ENCODE measurements at places on chromosomes 16 and 17.

GRCh38 chr17:74961657-74962350 lies 10.8 kb downstream of the HID1 start:
- DNase-seq = peak; percentile 91

DNA sequence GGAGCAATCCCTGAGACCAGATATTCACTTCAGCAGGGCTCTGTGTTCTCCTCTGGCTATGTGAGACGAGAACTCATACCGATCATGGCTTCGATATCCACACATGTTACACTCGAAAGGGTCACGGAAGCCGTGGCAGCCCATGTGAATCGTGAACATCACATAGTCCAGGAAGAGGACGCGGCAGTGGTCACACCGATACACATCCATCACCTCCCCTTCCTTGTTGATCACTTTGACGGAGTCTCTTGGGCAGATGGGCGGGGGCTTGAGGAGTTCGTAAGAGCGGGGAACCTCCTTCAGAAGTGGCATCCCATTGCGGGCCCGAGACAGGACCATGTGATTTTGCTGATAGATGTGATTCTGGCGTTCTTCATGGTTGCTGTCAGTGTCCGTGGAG lies 28.0 kb downstream of the GRB7 start:
- no peak for DNase-seq

GRCh38 chr17:79977161-79977631 lies 58.5 kb downstream of the TBC1D16 start:
- DNase-seq = no peak

GRCh38 chr16:77375396-77375795 lies 59.4 kb downstream of the ADAMTS18 start:
- no peak for DNase-seq

GRCh38 chr17:75077496-75078283 lies 10.1 kb upstream of the SLC16A5 start:
- no peak for DNase-seq

GRCh38 chr17:43609613-43610385 lies 51.9 kb downstream of the MEOX1 start:
- DNase-seq = no peak

DNA sequence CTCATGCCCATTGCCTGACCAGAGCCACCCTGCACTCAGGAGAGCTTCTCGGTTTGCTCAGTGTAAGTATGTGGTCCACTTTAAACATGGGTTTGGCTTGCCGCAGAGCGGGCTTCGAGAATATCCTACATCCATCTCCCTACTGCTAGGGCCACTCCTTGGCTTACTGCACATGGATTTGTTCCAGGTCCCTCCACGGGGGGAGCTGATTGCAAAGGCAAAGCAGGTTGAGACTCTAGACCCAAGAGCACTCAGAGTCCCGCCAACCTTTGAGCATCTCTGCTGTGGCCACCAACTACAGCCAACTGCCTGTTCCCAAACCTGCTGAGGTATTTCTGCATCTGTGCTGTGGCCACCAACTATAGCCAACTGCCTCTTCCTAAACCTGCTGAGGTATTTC lies 26.4 kb downstream of the RNF135 start:
- no peak for DNase-seq

DNA sequence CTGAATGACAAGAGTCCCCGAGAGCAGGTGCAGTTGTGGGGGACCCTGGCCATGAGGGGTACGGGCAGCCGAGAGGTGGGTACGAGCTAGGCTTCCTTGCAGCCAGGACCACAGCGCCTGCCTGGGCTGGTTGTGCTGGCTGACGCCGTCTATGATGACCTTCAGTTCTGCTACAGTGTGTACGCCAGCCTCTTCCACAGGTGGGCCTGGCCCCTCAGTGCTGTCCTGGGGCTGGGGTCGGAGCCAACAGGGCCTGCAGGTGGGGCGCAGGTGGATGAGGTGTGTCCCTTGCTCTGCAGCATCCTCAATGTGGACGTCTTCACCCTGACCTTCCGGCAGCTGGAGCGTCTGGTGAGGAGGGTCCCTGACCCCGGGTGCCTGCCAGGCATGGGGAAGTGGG lies 7.2 kb downstream of the TSR3 start:
- DNase-seq = no peak

DNA sequence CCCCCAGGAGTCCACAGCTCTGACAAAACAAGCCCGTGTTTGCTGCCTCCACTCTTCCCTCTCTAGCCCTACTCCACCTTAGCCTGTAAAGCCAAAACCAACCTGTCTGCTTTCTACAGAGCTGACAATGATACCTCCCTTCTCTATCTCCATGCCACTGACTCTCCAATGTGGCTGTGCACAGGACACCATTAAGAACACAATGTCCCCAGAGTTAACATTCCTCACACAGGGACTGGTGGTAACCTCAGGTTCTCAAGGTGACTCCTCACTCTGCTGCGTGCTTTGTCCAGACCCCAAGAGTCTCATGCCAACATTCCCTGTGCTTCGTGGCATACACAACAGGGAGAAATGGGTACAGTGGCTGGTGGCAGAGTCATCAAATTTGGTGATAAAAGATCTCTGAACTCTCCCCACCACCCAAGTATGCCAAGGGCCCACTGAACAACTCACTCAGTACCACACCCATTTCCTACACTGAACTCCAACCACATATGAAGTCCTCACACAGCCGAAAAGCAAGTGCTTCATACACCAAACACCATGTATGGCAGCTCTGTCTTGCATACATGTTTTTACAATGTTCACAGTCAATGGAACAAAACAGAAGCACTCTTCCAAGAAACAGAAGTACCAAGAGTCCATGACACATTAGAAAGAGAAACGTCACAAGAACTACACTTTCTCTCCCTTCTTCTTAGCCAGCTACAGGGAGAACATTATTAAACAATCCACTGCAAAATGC lies 21.1 kb downstream of the CSNK2A2 start:
- no peak for DNase-seq

- peak; percentile 67 for DNase-seq
Observed at GRCh38 chr16:67326472-67327309, at the start of the genes KCTD19 and LRRC36. Gene KCTD19 (minus strand): TSS chr16:67326741. CDS start chr16:67326707, 34 bp downstream. Gene LRRC36 (plus strand): TSS chr16:67326815. CDS start chr16:67326863, 48 bp downstream.

GRCh38 chr17:51548125-51548524 lies 287.8 kb downstream of the UTP18 start:
- no peak for DNase-seq

DNA sequence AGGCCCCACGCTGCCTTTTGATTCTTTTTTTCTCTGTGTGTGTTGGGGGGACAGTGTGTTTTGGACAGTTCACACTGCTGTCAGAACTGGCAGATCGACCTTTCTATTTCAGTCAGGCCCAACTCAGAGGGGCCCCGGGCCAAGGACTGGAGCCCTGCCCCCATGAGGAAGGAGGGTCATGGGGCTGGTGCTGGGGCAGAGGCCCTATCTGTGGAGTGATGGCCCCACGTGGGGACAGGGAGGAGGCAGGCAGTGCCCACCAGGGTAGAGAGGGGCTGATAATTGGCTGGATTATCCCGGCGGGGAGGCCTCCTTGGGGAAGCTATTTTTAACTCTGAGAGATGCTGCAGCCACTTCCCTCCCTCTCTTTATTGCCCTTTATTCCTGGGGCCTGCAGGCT lies 5.7 kb upstream of the KCNJ12 start:
- peak; percentile 72 for DNase-seq

- peak; percentile 68 for DNase-seq
Observed at GRCh38 chr16:66408163-66409048, 18.7 kb upstream of the BEAN1 start.

- no peak for DNase-seq
Observed at GRCh38 chr17:17628388-17629008, 37.0 kb upstream of the PEMT start.

DNA sequence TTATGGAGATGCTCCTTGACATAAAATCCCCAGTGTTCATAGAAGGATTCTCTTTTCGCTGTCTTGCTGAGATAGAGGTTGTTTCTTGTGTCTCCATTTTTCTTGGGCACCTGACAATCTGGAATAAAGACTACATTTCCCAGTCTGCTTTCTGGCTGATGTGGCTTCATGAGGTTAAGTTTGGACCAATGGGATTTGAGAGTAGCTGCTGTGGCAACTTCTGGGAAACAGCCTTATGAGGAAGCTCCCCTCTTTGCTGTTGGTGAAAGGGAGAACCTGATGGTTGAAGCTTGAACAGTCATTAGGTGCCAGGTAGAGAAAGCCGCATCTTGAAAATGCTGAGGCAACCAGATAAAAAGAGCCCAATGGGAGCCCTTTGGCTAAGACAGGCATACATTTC lies 24.4 kb downstream of the HS3ST4 start:
- no peak for DNase-seq

GRCh38 chr17:34306466-34306865 lies 12.8 kb upstream of the CCL8 start:
- peak; percentile 4 for DNase-seq

GRCh38 chr16:80105160-80105559 lies 435.6 kb upstream of the DYNLRB2 start:
- no peak for DNase-seq

- DNase-seq = no peak
Observed at GRCh38 chr16:280991-281659, 734 bp downstream of the ARHGDIG start.

GRCh38 chr17:81991684-81992305 lies 14.4 kb downstream of the ASPSCR1 start:
- DNase-seq = no peak

GRCh38 chr17:48892940-48893645 lies 506 bp downstream of the ATP5MC1 start:
- DNase-seq = peak; percentile 58

- no peak for DNase-seq
Observed at GRCh38 chr16:3536851-3537250, 36.0 kb downstream of the CLUAP1 start.

GRCh38 chr17:41909088-41909487 lies 9.7 kb downstream of the ACLY start:
- no peak for DNase-seq

GRCh38 chr16:3194792-3195191 lies 6.8 kb downstream of the OR1F1 start:
- no peak for DNase-seq

- DNase-seq = no peak
Observed at GRCh38 chr16:57689762-57690558, 4.6 kb upstream of the DRC7 start.

GRCh38 chr16:84166796-84167695 lies 19.8 kb downstream of the TAF1C start:
- no peak for DNase-seq

GRCh38 chr17:67386965-67387551 lies 10.0 kb downstream of the PITPNC1 start:
- DNase-seq = peak; percentile 73

GRCh38 chr16:70156207-70156978 lies 17.2 kb upstream of the CLEC18C start:
- DNase-seq = no peak

DNA sequence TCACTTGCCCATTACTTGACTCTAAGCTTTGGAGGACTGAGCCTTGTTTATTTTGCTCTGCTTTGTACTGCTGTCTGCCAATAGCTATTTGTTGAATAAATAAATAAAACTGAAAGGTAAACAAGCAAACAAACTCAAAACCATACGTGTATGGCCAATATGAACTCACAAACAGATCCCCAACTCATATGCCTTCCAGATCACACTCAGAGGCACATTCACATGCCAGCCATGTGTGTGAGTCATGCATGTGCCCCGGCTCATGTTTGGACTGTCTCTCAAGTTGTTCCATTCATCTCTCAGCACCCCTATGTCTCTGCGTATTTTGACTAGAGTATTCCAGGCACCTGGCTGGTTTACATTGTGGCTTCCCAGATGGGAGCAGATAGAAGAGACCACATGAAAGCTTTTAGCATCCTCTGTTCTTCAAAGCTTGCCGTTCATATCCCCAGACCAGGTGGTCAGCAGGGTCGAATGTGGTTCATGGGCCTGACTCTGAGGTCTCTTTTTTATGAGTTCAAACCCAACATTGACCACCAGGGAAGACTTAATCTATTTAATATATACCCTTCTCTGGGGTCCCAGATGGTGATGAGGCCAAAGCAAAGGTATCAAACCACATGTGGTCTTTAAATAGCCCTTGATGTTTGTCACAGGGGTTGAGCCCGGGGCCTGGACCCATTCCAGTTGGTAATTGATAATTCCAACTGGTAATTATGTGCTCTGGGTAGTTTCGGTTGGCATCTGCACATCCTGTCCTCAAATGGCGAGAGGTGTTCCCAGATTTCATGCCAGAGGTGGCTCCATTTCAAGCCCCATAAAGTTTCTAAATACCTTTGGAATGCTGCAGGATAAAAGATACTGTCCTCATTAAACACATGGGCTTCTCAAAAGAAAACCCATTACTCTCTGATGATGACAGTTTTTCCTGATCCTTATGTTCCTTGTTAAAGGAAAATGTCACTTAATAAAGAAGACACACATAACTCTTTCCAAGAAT lies 287.3 kb upstream of the MAF start:
- DNase-seq = no peak

DNA sequence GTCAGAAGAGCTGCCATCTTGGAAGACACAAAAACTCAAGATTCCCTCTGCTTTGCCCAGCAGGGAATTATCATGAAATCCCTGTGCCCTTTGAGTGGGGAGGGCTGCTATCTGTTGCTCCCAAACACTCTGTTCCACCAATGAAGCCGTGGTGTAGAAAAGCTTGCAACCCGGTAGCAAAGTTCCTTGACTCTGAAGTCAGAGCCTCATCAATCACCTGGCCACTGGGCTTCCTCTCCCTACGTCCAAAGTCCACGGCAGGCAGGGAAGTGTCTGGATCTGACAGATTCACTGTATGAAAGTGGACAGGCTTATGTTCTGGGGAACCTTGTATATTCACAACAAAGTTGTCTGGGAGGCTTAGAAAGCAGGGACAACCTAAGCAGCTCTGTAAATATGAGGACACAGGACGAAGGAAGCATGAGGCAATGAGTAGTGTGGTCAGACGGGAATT lies 343.3 kb downstream of the SLC39A11 start:
- no peak for DNase-seq

- DNase-seq = no peak
Observed at GRCh38 chr17:1475321-1475854, 17.1 kb downstream of the MYO1C start.

- DNase-seq = no peak
Observed at GRCh38 chr17:41935641-41936040, 5.2 kb downstream of the ODAD4 start.

DNA sequence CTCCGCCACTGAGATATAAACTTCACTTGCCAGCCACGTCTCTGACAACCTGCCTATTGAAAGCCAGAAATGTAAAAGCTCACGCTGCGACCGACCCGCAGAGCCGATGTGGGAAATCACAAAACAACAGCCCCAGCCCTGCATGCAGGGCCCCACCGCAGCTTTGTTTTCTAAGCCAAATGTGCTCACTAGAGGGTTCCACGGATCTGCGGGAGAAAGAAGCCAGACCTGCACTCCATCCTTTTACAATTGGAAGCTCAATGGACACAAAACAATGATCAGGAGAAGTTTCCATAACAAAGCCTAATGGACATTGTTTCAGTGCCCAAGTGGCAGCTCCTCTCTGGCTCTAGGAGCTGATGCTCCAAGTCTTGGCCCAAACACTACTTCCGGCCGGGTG lies 33.1 kb downstream of the WIPI1 start:
- DNase-seq = no peak

Measured in A673 (cell line).